ENCODE measurements at places on chromosomes 3 and 15. TPM values are rescaled to one million over a fixed set of nuclear protein-coding genes. Genes with fewer than 3 reads are reported as not detected.

DNA sequence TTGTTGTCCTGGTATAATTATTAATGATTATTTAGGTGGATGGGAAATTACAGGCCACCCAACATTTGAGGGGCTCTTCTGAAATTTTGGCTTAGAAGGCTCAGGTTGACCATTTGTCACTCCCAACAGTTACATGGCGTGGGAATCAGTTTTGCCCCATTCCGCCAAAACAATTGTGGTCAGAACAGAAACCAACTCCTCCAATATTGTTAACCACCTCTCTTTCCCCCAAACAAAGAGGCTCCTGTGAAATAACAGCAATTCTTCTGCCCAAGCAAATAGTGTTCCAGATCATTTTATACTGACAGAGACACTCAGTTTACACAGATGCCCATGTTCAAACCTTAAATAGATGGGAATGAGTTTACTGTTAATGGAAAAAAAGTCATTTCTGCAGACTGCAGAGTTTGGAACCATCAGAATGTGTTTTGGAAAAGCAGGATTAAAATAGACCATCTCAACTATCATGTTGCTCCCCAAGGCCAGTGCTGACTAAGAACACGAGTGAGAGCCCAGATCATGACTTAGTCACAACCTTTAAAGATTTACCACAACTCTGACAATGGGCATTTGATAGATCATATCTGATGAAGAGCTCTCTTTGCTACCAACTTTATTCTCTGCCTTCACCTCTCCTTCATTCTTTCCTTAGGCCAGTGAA, 102.1 kb downstream of the DUT start:
- no peak for DNase-seq

DNA sequence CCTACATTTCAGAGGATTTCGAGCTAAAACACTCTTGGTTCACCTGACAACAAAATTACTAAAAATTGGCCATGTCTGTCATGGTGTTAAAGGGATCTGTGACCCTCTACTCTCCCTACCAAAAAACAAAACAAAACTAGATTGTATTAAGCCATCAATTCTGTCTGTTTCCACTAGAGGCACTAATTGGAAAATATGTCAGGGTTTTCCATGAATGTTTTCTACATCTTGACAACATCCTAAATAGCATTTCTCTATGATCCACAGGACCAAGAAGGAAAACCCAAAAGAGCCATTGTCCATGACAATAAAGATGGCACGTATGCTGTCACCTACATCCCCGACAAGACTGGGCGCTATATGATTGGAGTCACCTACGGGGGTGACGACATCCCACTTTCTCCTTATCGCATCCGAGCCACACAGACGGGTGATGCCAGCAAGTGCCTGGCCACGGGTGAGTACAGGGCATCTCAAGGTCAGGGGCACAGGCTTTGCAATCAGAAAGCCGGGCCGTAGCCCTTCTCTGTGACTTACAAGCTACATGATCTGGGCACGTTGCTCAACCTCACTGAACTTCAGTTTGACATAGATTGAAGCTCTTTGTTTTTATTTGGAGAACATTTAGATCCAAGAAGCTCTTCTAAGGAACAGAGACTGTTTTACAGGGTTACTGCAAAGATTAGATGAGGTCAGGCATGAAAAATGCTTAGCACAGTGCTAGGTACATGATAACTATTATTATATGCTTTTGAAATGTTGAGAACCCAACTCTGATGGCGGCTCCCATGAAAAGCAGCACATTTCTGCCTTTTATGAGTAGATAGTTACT, 74.8 kb downstream of the DNASE1L3 start:
- no peak for DNase-seq

DNA sequence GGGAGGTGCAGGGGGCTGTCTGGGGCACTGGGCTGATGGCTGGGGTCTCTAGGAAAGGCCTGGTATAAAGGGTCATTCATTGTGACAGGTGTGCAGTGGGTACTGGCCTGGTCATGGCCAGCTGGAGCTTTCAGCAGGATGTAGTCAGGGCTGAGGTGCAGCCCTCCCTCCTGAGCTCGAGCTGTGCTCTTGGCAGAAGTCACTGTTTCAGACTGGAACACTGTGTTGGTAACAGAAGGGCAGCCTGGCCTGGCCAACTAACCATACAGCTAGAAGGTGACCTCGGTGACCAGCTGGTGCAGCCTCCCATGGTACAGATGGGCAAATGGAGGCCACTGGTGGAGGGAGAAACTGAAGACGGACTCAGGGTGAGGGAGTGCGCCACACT, 34.4 kb upstream of the LCTL start:
- DNase-seq = no peak

DNA sequence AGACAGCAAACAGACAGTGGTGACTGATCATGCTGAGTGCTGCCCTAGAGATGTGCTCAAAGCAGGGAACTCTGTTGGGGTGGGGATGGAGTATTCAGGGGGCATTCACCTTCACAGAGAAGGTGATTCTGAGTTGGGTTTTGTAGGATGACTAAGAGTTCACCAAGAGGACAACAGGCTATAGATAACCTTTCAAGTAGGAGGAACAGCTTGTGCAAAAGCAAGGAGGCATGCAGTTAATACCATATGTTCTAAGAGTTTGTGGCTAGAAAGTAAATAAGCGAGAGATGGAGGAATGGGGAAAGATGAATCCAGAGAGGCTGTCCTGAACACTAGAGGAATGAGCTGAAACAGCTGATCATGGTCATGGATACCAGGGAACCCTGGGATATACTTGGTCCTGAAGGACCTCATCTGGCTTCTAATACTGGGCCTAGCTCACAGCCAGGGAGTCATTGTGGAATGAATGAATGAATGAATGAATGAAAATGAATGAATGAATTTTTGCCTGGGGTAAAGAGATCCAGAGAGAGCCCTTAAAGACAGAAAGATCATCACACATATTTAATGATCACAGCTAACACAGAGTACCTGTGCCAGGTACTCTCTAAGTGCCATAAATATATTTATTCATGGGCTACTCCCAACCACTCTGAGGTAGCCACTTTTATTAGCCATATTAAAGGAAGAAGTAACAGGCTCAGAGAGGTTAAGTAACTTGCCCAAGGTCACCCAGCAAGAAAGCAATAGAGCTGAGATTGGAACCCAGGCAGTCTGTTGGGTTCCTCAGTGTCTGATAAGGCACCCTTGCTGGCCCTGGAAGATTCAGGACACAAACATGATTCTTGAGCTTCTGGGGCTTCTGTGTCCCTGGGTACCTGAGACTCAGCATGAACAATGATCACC, 22.0 kb downstream of the SMAD6 start:
- DNase-seq = no peak

DNA sequence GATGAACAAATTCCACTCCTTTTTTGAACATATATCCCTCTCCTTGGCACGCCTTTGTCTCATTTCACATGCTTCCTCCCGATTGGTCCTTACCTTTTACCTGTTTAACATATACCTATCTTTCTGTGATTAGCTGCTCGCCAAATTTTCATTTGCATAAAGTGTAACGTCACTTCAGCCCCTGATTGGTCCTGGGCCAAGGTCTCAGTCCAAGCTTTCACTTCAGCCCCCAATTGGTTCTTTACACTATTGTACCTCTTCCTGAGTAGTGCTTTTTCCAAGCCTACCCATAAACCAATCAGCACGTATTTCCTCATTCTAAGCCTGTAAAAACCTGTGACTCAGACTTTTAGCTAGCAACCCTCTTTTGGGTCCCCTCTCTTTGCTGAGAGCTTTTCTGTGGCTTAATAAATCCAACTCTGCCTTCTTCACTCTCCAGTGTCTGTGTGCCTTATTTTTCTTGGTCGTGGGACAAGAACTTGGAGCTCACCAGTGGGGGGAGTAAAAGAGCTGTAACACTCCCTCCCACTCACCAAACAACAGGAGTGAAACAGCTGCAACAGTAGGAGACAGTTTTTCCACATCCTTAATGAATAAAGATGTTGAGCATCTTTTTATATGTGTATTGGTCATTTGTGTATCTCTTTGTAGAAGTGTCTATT, 584 bp upstream of the XCR1 start:
- no peak for DNase-seq

DNA sequence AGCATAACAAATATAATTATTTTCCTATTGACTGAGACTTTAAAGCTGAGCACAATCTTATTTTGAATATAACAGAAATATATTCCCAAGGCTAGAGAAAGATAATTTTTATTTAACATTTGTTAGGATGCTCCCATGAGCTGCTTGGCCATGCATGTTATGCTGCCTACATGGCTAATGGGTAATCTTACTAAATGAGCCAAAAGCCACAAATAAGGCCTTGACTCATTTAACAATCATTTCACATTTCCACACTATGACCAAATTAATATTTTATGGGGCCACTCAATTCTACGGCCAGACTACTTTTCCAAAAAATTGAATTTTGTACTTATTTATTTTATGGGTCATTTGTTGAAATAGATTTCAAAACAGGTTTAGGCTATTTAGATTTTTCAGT, 141.7 kb downstream of the MEIS2 start:
- DNase-seq = no peak

The TIMP4 gene
- total RNA-seq = not detected

The CD200R1 gene
- 8.8 TPM for total RNA-seq

DNA sequence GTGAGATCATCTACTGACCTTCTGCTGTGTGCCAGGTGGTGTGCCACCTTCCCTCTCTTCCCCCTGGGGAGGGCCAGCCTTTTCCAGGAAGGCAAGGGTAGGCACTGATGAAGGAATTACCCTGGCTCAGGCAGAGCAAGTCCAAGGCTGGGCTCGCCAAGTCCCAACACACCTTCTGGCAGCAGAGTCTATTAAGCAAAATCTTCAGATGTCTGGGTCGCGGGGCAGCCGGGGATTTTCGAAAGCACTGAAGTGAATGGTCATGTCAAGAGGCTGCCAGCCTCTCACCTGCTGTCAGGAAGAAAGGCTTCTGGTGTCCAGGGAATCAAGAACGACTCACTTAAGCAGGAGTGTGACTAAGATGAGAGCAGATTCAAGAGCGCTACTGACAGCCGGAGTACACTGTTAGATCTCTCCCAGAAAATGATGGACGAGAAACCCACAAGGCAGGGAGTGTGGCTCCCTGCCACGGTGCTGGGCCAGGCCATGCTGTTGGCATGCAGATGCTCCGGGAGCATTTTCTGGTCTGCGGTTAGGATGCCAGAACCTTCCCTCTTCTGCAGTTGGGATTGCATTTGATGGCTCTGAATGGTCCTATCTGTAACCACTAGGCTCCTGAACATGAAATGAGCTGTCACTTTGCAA, 479.8 kb downstream of the SHQ1 start:
- no peak for DNase-seq

DNA sequence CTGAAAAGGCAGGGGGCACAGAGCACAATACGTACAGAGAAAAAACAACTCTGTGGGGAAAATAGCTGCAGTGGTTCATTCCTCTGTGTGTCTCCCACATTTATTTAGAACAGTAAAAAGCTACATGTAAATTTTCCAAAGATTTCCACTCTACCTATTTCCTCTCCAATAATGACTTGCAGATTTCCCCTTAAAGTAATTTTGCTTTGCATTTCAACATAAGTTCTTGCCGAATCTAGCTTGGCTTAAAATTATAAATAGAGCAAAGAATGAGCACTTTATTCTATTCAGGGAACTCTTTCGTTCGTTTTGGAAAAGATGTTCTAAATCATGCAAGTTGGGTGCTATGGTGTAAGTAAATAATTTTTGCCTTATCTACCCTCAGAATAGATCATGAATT, 58.2 kb upstream of the NR2E3 start:
- no peak for DNase-seq

The ABHD14A gene
- total RNA-seq = 16.7 TPM

The DNASE1L3 gene
- not detected for total RNA-seq

DNA sequence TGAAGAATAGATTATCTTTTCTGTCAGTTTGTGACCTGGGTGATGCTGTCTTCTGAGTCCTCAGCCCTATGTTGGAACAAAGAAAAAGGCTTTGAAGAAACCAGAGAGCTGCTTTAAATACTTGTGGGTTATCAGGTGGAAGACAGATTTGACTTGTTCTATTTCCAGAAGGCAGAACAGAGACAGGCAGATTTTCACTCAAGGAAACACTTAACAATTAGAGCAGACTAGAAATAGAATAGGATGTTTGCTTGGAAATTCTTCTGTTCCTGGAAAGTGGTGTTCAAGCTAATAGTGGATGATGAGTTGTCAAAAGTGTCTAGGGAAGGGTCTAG, 219.4 kb downstream of the UBE2E2 start:
- no peak for DNase-seq

GRCh38 chr3:69803681-69804270, 64.5 kb downstream of the MITF start:
- DNase-seq = no peak

DNA sequence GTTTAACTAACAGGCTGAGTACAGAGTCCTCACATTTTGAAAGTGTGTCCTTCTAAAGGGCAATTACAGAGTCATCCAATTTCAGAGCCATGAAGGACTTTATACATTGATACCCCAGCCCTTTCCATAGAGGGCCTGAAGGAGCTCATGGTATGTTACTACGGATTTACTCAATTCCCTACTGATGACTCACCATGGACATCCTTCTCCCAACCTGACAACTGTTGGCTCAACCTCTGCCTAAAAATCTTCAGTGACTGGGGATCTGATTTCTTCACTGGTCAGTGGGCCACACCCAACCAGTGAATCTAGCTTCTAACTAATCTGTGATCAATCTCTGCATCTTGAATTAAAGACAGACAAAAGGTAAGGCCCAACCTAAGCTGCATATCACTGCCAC, 963.4 kb upstream of the CFAP20DC start:
- DNase-seq = no peak

- no peak for DNase-seq
These were observed 12.1 kb downstream of the HEMK1 start for GRCh38 chr3:50581459-50581842.

DNA sequence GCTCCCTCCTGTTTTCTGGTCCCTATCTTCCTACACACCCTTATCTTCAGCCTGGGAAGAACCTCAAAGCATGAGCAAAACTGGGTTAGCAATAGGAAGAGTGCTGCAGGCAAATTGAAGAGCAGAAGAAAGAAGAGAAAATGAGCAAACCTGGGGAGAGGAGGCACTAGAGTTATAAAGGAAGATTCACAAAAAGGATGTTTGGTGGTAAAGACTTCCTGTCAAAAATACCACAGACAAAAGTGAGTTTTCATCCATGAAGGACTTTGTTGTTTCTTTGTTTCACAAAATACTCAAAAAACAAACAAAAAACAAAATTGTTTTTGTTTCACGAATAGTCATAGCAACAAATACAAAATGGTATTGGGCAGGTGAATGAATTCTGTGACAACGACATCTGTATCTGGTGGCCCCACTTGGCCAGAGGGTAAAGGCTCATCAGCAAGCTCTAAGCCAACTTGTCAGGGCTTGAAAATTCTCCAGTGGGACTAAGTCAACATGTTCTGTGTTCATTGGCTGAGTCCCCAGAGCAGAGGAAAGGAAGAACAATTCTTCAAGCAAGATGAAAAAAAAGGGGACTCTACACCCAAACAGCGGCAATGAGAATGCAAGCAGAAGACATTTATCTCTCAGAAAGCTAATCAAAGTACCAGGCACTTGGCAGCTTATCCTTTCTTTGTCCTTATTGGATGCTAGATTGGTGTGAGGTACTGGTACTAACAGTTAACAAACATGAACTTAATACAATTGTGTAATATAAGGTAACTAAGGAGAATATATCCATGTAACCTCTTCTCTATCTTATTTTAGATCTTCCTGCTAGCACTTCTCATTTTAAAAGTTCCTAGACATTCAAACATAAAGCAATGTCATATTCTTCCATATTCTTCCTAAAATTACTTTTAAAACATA, 9.7 kb downstream of the ATP8B4 start:
- no peak for DNase-seq

- no peak for DNase-seq
These were observed 257.5 kb upstream of the LRTM1 start for GRCh38 chr3:55185380-55185779.

All from activated CD4-positive, alpha-beta T cell treated with anti-CD3 and anti-CD28 coated beads, Interleukin-2, amount 10 ng/mL, durations not matched to agents 7 days and 5 days (primary cell).